ENCODE measurements at places on chromosomes 6 and 20. TPM values are rescaled to one million over a fixed set of nuclear protein-coding genes. Genes with fewer than 3 reads are reported as not detected.

The DHX35 gene
- polyA plus RNA-seq: 5.8 TPM

The WFDC10B gene
- polyA plus RNA-seq: not detected

The SLC12A5 gene
- polyA plus RNA-seq: 0.29 TPM

The EYS gene
- under 0.01 TPM for polyA plus RNA-seq

- H3K27ac ChIP-seq: no peak overlapping the region
- H3K4me1 ChIP-seq: no peaks in the 10 kb centered on the region
- H3K36me3 ChIP-seq: no peaks in the 10 kb centered on the region
- no peak for DNase-seq
- no peak overlapping the region for H3K4me3 ChIP-seq
- no peaks in the 10 kb centered on the region for H3K27me3 ChIP-seq
Measured at GRCh38 chr20:24771542-24772061, 177.5 kb upstream of the CST7 start.

- H3K4me3 ChIP-seq: no peak overlapping the region
- H3K36me3 ChIP-seq: no peaks in the 10 kb centered on the region
- no peak overlapping the region for H3K27ac ChIP-seq
- no peaks in the 10 kb centered on the region for H3K27me3 ChIP-seq
- no peak for DNase-seq
Measured at GRCh38 chr6:26475823-26476729, 18.3 kb downstream of the BTN2A1 start.

- H3K4me1 ChIP-seq: peaks cover 23% of the 10 kb centered on the region
- H3K4me3 ChIP-seq: no peak overlapping the region
- H3K27me3 ChIP-seq: no peaks in the 10 kb centered on the region
- peak overlapping the region; percentile 43 for H3K27ac ChIP-seq
- no peak for DNase-seq
Measured at GRCh38 chr20:50722424-50723155, 8.8 kb upstream of the PARD6B start.

- peaks cover 5% of the 10 kb centered on the region for H3K4me1 ChIP-seq
- no peaks in the 10 kb centered on the region for H3K36me3 ChIP-seq
- H3K27me3 ChIP-seq: no peaks in the 10 kb centered on the region
- no peak for DNase-seq
- H3K4me3 ChIP-seq: no peak overlapping the region
- H3K27ac ChIP-seq: no peak overlapping the region
Measured at GRCh38 chr6:129621252-129621651, 88.7 kb downstream of the ARHGAP18 start.
